ENCODE measurements at places on chromosomes 3 and 15.

- DNase-seq: no peak
These were observed 241.9 kb upstream of the PEX5L start for GRCh38 chr3:180278583-180279188.

DNA sequence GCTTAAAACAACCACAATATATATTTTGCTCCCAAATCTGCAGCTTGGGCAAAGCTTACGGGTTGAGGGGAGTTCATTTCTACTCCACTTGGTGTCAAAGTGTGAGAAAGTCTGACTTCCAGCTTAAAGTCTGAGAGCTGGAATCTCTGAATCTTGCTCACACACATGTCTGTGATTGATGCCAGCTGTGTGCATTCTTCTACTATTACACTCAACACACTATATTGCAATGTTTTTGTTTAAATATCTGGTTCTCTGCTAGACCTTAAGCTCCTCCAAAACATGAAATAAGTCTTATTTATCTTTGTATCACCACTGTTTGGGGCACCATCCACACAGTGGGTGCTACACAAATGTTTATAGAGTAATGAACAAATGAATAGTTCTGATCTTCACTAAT lies 36.7 kb upstream of the SECISBP2L start:
- no peak for DNase-seq

GRCh38 chr3:28940530-28940929 lies 340.3 kb upstream of the RBMS3 start:
- no peak for DNase-seq

GRCh38 chr3:151011427-151011826 lies 38.9 kb upstream of the CLRN1 start:
- no peak for DNase-seq

DNA sequence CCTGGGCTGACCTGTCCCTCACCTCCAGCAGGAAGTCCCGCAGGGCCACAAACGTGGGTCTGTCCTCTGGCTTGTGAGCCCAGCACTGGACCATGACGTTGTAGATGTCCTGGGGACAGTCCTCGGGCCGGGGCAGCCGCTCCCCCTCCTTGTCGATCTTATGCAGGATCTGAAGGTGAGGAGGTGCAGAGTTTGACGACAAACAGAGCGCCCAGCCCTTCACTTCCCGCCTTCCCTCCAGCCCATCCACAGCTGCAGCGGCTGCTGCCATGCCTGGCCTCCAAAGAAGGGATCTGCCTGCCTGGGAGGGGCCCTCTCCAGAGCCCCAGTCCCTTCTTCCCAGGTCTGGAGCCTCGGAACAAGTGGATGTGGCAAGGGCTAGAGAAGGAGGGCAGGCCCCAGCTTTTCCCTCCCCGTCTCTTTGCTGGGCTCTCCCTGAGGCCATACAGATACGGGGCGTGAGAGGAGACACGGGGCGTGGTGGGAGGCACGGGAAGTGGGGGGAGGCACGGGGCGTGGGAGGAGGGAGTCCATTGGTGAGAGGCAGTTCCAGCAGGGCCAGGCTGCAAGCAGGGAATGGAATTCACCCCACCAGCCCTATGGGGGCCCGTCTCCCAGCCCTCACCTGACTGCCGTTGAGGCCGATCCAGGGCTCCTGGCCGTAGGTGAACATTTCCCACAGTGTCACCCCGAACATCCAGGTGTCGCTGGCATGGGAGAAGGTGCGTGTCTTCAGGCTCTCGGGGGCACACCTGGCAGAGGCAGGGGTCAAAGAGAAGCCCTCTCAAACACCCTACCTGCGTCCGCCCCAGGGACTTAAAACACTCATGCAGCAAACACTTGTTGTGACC lies 29.7 kb downstream of the TNK2 start:
- no peak for DNase-seq

DNA sequence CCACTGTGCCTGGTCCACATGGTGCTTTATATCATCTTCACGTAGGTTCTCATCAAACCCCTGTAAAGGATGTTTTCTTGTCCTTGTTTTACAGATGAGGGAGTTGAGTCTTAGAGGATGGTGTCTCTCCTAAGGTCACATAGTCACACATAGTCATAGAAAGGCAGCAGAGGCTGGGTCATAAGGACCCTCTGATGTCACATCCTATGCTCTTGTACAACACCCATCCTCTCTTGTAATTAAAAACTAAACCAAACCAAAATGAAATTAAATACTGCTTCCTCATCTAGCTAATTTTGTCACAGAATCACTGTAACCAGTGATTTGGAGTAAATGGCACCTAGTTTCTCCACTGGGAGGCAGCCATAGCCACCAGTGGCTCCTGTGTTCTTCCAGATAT lies 21.8 kb upstream of the ATP1B3 start:
- no peak for DNase-seq

- no peak for DNase-seq
These were observed 193.4 kb downstream of the PDZRN3 start for GRCh38 chr3:73431183-73431900.

GRCh38 chr3:194133661-194134230 lies 2.2 kb upstream of the HES1 start:
- no peak for DNase-seq

DNA sequence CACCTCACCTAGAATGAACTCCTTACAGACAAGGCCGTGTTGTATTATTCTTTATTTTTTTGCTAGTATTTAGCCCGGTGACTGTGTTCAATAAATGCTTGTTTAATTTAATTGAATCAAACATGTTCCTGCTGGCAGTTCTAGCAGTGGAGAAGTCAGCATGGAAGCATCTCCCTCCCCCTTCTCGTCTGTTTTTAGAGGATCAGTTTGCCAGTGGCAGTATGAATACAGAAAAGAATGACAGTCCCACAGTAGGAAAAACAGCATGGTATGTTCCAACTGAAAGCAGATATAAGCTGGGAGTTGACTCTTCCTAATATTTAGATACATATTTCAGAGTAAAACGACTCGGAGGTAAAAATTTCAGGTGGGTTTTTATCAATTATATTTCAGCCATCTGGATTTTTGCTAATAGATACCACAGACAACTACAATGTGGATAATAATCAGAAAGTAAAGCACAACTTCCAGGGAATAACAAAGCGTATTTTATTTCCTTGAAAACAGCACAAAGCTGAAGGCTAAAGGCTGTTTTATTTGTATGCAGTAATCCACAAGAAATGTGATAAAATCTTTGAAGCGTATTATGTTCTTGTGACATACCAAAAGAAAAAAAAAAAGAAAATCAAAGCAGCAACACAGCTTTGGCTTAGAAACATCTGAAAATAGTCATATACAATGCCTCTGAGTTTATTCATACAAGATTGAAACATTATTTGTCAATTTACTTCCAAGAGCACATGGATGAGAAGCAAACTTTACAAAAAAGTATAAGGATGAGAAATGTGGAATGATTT lies 244.5 kb upstream of the KCNMB2 start:
- no peak for DNase-seq

GRCh38 chr3:167814441-167814951 lies 79.0 kb downstream of the SERPINI1 start:
- DNase-seq: no peak

DNA sequence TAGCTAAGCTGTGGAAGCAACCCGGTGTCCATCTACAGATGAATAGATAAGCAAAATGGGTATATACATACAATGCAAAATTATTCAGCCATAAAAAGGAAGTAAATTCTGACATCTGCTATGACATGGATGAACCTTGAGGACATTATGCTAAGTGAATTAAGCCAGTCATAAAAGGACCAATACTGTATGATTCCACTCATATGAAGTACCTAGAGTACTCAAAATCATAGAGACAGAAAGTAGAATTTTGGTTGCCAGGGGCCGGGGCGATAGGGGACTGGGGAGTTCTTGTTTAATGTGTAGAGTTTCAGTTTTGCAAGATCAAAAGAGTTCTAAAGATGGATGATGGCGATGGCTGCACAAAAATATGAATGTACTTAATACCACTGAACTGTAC lies 10.3 kb downstream of the EID1 start:
- DNase-seq: no peak

DNA sequence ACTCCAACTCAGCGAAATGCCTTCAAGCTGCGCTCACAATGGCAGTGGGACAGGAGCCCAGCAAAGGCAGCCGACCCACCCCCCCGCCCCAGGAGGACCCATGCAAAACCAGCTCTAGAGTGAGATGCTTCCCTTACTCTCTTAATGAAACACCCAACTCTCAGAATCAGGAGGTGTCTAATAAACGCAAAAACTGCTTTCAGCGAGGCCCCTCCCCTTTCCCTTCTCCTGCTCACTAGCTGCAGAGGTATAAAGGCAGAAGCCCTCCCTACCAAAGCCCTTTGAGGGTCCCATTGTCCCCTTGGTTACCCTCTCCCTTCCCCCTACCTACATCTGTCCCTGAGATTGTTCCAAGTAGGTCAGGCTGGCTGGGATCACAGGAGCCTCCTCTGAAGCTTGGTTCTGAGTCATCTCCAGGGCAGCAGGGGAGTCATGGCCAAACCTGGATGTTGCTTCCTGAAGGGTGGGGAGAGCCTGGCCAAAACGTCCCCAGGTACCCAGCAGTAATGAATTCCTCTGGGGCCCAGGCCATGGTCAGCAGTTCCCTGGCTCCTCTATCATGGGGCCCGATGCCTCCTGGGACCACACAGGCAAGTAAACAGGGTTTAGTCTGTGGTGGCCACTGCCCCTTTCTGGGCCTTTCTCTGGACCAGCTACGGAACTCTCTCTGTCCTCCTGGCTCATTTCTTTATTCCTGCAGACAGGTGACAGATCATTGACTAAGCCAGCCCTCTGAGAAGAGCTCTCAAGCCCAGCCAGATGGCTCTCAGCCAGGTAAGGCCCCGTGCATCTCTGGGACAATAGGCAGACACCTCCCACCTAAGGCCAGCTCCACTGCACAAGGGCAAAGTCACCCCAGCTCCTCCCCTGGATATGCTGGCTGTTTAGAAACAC lies 8.6 kb downstream of the KLHL25 start:
- peak; percentile 40 for DNase-seq

GRCh38 chr15:92655178-92655995 lies at the start of gene FAM174B:
FAM174B (minus strand) TSS chr15:92655775.
- peak; percentile 32 for DNase-seq

- DNase-seq: no peak
These were observed 116.3 kb downstream of the THRB start for GRCh38 chr3:24378313-24378712.

DNA sequence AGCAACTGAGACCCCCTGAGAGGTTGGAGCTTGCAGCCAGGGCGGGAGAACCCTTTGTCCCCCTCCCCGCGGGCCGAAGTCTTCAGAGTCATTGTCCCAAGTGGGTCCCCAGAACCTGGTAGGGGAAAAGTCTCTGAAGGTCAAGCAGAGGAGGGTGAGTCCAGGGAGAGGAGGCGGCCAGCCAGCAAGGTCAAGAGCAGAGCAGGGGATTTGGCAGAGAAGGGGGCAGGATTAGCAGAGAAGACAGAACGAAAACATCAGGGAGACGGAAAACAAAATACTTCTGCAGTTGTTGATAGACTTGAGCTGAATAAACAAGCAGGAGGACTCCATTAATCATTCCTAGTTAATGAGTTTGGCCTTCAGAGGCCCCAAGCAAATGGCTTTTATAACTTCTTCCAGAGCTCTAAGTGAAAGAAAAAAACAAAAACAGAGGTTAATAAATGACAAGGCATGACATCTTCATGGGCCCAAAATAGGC lies 66.7 kb downstream of the GRIP2 start:
- no peak for DNase-seq

GRCh38 chr15:62439543-62440016 lies 274.5 kb upstream of the C2CD4B start:
- DNase-seq: no peak

- DNase-seq: no peak
These were observed 79.3 kb downstream of the DNAH12 start for GRCh38 chr3:57464801-57465200.

DNA sequence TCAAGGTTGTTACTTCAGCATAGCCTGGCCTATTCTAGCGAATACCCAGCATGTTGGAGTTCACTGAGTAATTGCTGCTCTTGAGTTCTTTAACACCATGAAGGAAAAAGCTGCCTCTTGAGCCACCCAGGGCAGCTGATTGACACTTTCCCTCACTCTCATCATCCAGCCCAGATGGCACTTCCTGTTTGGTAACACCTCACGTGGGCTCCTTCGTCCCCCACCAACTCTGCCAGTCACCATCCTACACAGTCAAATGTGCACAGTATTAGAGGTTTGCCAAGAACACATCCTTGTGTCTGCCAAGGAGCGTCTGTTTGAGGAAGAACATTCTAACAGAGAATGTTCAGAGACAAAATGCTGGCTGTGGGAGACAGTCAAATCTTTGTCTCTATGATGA lies 266.3 kb downstream of the RPLP1 start:
- no peak for DNase-seq

DNA sequence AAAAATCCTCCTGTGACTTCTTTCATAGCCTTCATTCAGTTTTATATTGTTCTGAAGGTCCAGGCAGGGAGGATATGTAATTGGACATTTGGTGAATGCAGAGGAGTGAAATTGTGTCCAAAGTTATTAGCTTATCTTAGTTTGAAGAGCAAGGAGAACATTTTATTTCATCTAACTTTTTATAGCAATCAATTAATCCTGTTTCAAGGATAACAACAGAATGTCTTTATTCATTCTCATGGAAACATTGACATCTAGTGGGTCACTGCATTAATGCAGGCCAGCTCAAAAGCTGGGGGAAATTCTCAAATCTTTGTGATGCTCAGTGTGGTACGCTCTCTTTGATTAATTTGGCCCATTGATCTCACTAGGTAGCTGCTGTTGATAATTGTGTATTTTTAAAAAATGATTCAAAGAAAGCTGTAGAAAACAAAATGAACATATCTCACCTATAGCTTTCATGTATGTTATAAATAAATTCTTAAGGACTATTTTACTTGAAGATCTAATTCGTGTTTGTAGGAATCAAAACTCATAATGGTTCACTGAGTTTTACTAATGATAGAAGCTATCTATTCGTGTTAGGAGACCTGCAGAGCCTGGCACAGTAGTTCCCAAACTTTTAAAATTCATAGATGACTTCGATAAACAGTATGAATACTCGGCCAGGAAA lies 150.8 kb upstream of the KCNMB2 start:
- DNase-seq: peak; percentile 33

DNA sequence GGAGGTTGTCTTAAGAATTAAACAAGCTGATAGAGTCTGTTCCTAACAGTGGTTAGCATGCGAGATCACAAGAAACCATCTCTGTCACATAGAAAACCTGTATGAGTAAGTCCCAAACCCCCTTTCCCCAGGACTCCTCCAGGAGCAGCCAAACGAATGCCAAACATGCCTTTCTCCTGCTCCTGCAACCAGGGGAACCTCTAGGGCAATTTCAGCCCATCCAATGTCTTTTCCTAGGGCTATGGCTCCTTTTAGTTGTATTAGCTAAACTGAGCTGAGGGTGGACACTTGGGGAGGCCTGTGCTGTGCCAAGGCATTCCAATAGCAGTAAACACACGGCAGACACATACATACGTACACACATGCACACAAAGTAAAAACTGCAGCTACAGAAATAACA lies 36.5 kb upstream of the TIMP4 start:
- no peak for DNase-seq
